Esophagus squamous epithelium (tissue), 5 donors: ENCODE measurements at places on chromosomes 6 and 20. TPM values are rescaled to one million over a fixed set of nuclear protein-coding genes. Genes with fewer than 3 reads are reported as not detected.
A peak's percentile ranks its signal among the peaks of the same experiment; 100 is the strongest.

Gene ESR1
- total RNA-seq: 0.95 TPM

Gene ARMH2
- total RNA-seq: not detected

Gene CAGE1
- total RNA-seq: not detected

Gene TNXB
- 10.5 TPM for total RNA-seq

- peak overlapping the region; percentile 31 for H3K27ac ChIP-seq
- no peak for DNase-seq
- H3K4me3 ChIP-seq: no peak overlapping the region
- H3K27me3 ChIP-seq: no peaks in the 10 kb centered on the region
These were observed 26.5 kb downstream of the STAU1 start for GRCh38 chr20:49161428-49162152.

DNA sequence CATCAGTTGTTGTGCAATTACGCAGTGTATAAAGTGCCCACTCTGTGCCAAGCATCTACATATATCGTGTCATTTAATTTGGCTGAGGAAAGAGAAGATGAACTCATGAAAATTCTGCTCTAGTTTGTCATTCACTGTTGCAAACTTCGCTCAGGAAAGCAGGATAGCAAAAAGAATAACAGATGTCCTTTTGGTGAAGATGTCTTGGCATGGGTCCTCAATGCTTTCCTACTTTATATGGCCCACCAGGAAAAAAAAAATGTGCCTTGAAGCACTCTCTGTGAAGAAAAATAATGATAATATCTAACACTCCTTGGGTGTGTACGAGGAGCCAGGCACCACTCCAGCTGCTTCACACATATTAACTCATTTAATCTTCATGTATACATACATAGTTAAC is 5.6 kb upstream of the PHACTR1 start:
- peaks cover 53% of the 10 kb centered on the region for H3K27me3 ChIP-seq
- H3K4me3 ChIP-seq: no peak overlapping the region
- H3K36me3 ChIP-seq: no peaks in the 10 kb centered on the region
- DNase-seq: no peak
- H3K27ac ChIP-seq: no peak overlapping the region

- no peaks in the 10 kb centered on the region for H3K27me3 ChIP-seq
- no peak for DNase-seq
- no peaks in the 10 kb centered on the region for H3K36me3 ChIP-seq
- no peaks in the 10 kb centered on the region for H3K4me1 ChIP-seq
These were observed 104.0 kb downstream of the PLCB4 start for GRCh38 chr20:9172851-9173250.

DNA sequence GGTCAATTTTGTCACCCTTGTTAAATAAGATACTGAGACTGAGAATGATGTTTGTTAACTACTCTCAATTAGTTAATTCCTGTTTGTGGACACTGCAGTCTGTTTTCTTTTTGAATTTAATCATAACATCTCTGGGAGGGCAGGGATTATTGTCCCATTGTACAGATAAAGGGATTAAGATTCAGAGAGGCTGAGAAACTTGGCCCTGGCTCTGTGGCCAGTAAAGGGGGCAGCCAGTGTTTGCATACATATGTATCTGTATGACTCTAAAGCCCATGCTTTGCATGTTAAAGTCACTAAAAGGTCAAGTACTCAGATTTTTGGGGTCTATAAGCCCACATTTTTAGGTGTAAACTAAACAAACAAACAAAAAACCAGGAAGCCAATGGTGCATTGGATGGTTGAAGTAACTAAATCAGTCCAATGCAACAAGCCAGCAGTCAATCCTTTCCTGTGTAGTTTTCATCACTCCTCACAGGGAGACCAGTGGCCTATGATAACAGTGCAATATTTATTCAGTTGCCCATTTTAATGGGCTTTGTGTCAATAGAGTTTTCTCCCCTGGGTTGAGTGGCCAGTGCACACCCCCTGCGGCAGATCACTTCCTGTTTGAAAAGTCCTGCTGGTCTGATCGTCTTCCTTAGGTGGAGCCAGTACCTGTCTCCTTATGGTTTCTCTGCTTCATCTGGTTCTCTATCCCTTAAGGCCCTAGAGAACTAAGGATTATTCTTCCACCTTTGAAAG is 106.7 kb downstream of the SLX4IP start:
- no peak overlapping the region for H3K4me3 ChIP-seq
- no peak for DNase-seq
- H3K36me3 ChIP-seq: no peaks in the 10 kb centered on the region
- no peak overlapping the region for H3K27ac ChIP-seq
- no peaks in the 10 kb centered on the region for H3K27me3 ChIP-seq

GRCh38 chr6:23448281-23448680 is 677.7 kb upstream of the NRSN1 start:
- no peak overlapping the region for H3K4me3 ChIP-seq
- no peaks in the 10 kb centered on the region for H3K27me3 ChIP-seq
- no peaks in the 10 kb centered on the region for H3K4me1 ChIP-seq
- no peak overlapping the region for H3K27ac ChIP-seq
- no peak for DNase-seq

- H3K4me1 ChIP-seq: peaks cover 31% of the 10 kb centered on the region
- H3K36me3 ChIP-seq: no peaks in the 10 kb centered on the region
- H3K27me3 ChIP-seq: peaks cover 9% of the 10 kb centered on the region
These were observed 42.7 kb downstream of the IRAK1BP1 start for GRCh38 chr6:78910010-78910409.

GRCh38 chr6:107198631-107199416 is 83.5 kb upstream of the BEND3 start:
- no peaks in the 10 kb centered on the region for H3K4me1 ChIP-seq
- H3K4me3 ChIP-seq: no peak overlapping the region
- DNase-seq: no peak
- H3K27me3 ChIP-seq: no peaks in the 10 kb centered on the region
- no peak overlapping the region for H3K27ac ChIP-seq

GRCh38 chr6:111709615-111710398 is 104.1 kb upstream of the TRAF3IP2 start:
- H3K27me3 ChIP-seq: no peaks in the 10 kb centered on the region
- peak overlapping the region; percentile 54 for H3K4me3 ChIP-seq
- no peak overlapping the region for H3K27ac ChIP-seq

GRCh38 chr20:15618912-15619311 is 954.3 kb downstream of the KIF16B start:
- no peak overlapping the region for H3K4me3 ChIP-seq
- DNase-seq: no peak
- no peaks in the 10 kb centered on the region for H3K27me3 ChIP-seq
- H3K4me1 ChIP-seq: no peaks in the 10 kb centered on the region

DNA sequence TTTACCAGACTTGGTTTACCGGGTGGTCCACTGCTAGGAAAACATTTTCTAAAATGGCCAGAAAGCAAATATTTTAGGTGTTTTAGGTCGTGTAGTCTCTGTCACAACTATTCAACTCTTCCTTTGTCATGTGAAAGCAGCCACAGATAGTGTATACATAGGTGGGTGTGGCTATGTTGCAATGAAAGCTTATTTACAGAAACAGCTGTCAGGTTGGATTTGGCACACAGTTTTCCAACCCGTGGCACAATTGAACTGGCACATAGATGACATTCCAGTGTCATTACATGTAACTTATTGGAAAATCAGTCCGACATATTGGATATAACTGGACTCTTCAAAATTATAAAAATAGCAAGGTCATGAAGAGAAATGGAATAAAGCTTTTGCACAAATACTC is 68.9 kb upstream of the KCNQ5 start:
- H3K4me3 ChIP-seq: no peak overlapping the region
- H3K36me3 ChIP-seq: no peaks in the 10 kb centered on the region
- no peak overlapping the region for H3K27ac ChIP-seq

- no peak overlapping the region for H3K4me3 ChIP-seq
- H3K27me3 ChIP-seq: no peaks in the 10 kb centered on the region
- DNase-seq: no peak
- H3K4me1 ChIP-seq: no peaks in the 10 kb centered on the region
These were observed 289.6 kb downstream of the RFPL4B start for GRCh38 chr6:112636650-112637262.

GRCh38 chr6:167963589-167964057 is 33.8 kb upstream of the KIF25 start:
- DNase-seq: no peak
- no peak overlapping the region for H3K4me3 ChIP-seq
- H3K27ac ChIP-seq: no peak overlapping the region
- no peaks in the 10 kb centered on the region for H3K4me1 ChIP-seq
- H3K36me3 ChIP-seq: peaks cover 81% of the 10 kb centered on the region

DNA sequence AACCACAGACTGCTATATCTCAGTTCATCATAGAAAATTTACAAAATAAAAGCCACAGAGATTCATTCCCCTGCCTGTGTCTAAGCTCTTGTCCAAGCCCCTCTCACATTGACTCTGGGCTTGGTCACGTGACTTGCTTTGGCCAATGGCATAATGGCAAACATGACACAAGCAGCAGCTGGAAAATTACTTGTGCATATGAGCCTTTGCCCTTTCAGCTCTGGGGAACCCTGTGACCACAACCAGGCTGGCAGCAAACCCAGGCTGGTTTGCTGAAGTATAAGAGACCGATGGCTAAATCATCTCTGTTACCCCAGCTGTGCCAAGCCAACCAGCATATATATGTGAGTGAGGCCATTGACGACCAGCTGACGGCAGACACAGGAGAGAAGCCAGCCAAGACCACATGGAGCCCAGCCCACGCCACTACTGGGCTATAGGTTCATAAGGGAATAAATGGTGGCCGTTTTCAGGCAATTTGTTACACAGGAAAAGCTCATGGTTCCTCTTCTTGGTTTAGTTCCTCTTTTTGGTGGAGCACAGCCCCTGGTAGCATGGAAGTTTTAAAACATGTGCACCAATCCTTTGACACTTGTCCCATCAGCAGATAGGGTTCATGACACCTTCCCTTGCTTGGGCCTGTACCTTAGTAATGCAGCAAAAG is 31.8 kb upstream of the RSPO4 start:
- no peaks in the 10 kb centered on the region for H3K27me3 ChIP-seq
- DNase-seq: no peak
- no peaks in the 10 kb centered on the region for H3K4me1 ChIP-seq
- H3K36me3 ChIP-seq: no peaks in the 10 kb centered on the region

DNA sequence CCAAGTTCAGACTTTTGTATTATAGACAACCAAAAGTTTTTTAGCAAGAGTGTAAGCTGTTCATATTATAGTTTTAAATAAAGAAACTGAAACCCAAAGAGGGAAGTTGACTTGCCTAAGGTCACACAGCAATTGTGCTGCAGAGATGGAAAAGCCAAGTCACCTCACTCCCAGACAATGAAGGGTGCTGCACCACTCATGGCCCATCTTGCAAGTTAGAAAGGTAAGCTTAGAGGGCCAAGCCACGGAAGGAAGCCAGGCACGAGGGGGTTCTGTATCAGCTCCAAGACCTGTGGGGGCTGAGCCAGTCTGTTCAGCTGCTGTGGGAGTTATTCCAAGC is 860 bp downstream of the DEFB124 start:
- H3K4me1 ChIP-seq: peaks cover 7% of the 10 kb centered on the region
- H3K27me3 ChIP-seq: no peaks in the 10 kb centered on the region
- H3K4me3 ChIP-seq: no peak overlapping the region

DNA sequence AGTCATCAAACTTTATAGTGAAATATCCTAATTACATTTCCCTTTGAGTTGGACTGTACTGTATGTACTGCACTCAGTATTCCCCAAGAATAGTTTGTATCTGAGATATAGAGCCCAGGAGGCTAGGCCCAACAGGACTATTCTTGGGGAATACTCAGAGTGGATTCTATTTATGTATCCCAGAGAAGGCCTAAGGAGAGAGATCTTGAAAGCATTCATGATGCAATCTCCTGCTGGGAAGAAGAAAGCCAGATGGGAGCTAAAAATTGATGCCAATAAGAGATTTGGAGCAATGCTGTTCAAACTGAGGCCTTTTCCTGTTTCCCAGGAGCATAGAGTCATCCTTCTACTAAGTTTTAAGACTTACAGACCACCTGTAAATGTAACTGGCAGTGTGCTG is 452.1 kb upstream of the PLCB4 start:
- no peak overlapping the region for H3K4me3 ChIP-seq
- no peak for DNase-seq
- no peaks in the 10 kb centered on the region for H3K36me3 ChIP-seq
- H3K27ac ChIP-seq: no peak overlapping the region
- no peaks in the 10 kb centered on the region for H3K27me3 ChIP-seq

- H3K27me3 ChIP-seq: no peaks in the 10 kb centered on the region
- no peaks in the 10 kb centered on the region for H3K36me3 ChIP-seq
These were observed at the start of gene KHDRBS2 for GRCh38 chr6:62285612-62286469. Gene KHDRBS2 (minus strand): TSS chr6:62286225.

GRCh38 chr20:10313701-10314100 is 95.1 kb downstream of the SNAP25 start:
- no peak overlapping the region for H3K4me3 ChIP-seq
- H3K27me3 ChIP-seq: no peaks in the 10 kb centered on the region
- no peak overlapping the region for H3K27ac ChIP-seq
- no peak for DNase-seq
- no peaks in the 10 kb centered on the region for H3K4me1 ChIP-seq

DNA sequence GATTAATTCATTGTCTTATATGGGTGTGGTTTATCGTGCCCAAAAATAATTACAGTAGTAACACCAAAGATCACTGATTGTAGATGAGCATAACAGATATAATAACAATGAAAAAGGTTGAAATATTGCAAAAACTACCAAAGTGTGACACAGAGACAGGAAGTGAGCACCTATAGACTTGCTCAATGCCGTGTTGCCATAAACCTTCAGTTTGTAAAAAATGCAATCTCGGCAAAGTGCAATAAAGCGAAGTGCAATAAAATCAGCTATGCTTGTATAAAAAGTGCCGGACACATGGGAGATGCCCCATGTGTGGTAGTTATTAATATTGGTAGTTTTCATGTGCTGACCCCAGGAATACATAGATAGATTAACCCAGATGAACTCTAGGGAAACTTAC is 192.6 kb downstream of the NRN1 start:
- H3K27ac ChIP-seq: no peak overlapping the region
- H3K36me3 ChIP-seq: no peaks in the 10 kb centered on the region
- no peaks in the 10 kb centered on the region for H3K4me1 ChIP-seq
- DNase-seq: no peak
- no peaks in the 10 kb centered on the region for H3K27me3 ChIP-seq
- no peak overlapping the region for H3K4me3 ChIP-seq

DNA sequence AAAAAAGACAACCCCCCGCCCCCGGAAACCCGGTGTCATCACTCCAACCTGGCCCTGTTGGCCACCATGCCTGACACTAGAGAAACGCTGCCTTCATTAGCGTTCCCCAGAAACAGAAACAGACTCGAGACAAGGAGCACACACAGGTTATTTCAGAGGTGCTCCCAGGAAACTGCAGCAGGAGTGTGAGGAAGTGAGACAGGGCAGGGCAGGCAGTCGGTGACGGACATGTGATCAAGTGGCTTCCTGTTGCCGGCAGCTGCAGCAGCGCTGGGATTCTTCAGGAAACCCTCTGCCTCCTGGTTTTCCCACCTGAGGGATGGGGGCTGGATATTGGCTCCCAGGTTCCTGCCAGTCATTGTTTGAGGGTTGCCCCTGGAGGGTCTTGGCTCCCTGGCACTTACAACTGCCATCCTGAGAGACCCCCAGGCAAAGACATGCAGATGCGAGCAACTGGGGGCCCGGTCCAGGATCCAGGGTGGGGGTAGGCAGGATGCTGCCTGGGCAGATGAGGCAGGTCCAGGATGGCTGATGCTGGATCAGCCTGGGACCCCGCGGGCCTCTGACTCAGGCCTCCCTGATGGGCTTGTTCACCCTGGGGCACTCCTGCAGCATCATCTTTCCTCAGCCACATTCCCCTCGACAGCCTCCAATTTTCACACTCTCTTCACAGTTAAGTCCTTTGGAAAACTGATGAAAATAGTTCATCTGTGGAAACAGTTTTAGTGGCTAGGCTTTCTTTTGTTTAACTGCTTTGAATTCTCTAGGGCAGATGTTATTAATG is 150.7 kb upstream of the SYNDIG1 start:
- no peak for DNase-seq
- no peak overlapping the region for H3K27ac ChIP-seq
- H3K4me1 ChIP-seq: no peaks in the 10 kb centered on the region
- no peak overlapping the region for H3K4me3 ChIP-seq
- no peaks in the 10 kb centered on the region for H3K27me3 ChIP-seq
